ENCODE measurements at places on chromosomes 6 and 20.

DNA sequence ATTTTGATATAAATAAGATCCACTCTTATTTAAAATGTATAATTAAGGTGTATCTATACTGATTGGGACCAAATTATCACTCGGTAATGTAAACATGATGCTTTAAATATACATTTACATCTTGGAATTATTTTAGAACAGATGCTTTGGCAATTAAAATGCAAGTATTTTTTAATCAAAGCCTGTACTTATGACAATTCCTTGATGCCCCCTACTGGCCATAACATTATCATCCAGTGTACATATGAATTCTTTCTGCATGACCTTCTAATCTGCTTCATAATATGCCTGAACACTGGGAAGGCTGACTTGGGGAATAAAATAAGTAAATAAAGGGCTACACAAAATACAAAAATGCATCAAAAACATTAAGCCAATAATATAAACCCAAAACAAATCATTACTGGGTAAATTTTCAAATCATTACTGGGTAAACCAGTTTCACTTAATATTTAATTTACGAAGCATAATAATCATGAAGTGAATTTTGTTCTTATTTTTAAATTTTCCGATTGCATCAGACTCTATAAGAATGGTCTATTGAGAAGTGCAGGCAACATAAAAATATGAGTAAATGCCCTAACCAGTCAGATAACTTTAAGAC, 65.1 kb downstream of the CGA start:
- DNase-seq, result peak; percentile 31

DNA sequence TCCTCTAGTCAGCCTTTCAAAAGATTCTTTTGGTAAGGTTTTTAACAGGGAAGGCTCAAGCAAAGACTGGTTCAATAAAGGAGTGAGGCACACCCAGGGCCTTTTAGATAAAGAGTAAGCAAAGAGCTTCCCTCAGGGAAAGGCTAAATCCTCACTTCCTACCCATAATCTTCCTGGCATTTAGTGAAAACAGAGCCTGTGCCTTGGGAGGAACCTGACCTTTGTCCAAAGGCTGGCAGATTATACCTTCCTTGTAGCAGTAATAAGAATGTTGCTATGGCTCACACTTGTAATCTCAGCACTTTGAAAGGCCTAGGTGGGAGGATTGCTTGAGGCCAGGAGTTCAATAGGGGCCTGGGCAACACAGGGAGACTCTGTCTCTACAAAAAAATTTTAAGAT, 280.1 kb upstream of the PLCB4 start:
- no peak for DNase-seq

DNA sequence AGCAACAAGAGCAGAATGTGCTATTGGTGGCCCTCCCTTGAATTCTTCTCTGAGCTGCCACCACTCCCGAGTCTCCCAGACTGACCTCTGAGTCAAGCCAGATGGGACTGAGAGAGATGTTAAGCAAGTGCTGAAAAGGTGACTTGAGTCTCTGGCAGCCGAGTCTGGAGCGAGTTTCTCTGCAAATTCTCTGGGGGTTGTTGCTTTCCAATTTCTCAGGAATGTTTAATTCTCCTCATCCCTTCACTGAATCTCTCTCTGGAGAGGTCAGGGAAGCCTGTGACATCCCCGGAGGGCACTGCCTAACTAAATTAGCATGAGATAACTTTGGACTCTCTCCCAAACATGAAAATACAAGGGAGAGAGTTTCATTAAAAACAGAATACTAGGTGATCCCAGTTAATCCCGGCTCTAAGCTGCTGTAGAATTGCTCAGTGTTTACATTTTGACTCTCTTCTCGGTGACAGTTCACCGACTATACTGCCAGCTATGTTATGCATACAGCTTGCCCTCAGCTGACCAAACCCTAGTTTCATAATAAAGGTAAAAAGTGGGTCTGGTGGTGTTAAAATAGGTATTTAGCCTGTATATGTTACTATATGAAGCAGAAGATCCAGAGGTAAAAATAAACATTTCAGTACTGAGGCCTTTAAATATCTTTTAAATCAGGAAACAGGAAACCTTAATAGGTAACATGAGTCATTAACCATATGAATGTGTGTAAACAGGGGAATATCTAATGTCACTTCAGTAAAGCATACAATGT, 157.9 kb downstream of the FOXC1 start:
- DNase-seq, result peak; percentile 69

- DNase-seq, result no peak
These were observed 12.1 kb upstream of the ATXN1 start for GRCh38 chr6:16773362-16773761.

GRCh38 chr6:107009499-107009898, 18.5 kb upstream of the MTRES1 start:
- DNase-seq, result no peak

- peak; percentile 48 for DNase-seq
These were observed 14.3 kb upstream of the FOXP4 start for GRCh38 chr6:41531591-41532582.

GRCh38 chr6:143150281-143150680, 89.6 kb downstream of the AIG1 start:
- DNase-seq, result no peak

DNA sequence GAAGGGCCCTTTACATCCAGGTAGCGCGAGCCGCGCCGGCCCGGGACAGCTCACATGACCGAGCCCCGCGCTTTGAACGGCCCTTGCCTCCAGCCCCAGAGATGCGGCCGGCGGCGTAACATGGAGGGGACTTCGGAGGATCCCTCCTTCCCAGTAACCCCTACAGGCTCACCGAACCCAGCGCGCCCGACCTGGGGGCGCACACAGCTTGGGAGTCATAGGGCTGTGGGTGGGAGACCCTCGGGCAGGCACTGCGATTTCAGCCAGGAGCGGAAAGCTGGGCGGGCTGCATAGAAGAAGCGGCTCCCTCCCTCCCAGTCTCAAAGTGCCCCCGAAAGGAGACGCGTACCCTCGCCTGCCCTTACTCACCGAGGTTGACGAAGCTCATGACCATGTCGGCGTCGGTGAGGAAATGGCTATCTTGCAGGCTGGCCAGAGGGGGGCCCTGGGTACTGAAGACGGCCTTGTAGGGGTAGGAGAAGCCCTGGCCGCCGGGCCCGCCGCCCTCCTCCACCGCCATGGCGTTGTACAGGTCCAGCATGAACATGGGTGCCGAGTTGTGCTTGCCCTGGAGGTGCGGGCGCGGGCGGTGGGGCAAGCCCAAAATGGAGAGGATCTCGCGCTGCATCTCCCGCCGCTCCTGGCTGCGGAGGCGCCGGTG, 975 bp downstream of the BMP7 start:
- DNase-seq, result no peak

- no peak for DNase-seq
These were observed 51.6 kb downstream of the RIOK1 start for GRCh38 chr6:7441048-7441775.

DNA sequence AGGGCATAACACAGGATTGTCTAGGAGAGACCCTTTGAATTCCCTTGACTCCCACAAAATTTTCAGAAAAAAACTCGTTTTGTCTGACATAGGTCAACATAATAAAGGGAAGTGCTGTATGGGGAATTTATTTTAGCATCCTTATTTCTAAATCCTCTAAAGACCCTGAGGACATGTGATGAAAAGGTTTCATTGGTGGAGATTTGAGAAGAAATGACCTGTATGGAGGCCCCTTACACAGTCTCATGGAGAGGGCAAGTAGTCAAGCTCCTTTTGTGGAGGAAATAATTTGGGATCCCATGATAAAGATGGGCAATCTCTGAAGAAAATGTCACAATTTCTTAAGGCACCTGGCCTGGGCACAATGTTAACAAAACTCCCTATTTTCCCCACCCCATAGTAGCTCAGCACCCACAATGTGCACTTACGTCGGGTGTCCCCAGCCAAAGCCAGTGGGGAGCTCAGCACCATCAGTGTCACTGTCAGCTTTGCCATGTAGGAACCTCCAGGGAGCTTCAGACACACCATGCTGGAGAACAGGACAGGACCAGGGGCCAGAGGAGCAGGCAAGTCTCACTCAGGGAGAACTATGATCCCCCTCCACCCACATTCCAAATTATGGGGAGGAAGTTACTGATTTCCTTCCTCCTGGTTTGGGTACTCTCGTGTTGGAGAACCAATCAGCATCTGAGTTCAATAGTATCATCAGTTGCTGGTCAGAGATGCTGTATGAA, at the start of gene HLA-DRB5:
HLA-DRB5 (minus strand) TSS at position 591 of the 734 bp plus-strand sequence; CDS start at position 528, 63 bp downstream.
- no peak for DNase-seq

DNA sequence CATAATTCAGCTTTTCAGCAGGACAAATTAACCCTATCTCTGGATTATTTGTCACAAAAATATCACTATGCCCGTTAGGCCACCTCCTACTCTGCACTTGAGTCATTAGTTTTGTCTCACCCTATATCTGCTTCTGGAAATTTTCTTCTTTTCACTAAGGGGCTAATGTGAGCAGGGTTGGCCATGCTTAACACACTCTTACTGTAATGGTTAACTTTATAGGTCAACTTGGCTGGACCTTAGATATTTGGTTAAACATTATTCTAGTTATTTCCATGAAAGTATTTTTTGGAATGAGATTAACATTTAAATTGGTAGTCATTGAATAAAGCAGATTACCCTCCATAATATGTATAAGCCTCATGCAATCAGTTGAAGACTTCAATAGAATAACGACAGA, 394.6 kb upstream of the PTCHD4 start:
- DNase-seq, result no peak

DNA sequence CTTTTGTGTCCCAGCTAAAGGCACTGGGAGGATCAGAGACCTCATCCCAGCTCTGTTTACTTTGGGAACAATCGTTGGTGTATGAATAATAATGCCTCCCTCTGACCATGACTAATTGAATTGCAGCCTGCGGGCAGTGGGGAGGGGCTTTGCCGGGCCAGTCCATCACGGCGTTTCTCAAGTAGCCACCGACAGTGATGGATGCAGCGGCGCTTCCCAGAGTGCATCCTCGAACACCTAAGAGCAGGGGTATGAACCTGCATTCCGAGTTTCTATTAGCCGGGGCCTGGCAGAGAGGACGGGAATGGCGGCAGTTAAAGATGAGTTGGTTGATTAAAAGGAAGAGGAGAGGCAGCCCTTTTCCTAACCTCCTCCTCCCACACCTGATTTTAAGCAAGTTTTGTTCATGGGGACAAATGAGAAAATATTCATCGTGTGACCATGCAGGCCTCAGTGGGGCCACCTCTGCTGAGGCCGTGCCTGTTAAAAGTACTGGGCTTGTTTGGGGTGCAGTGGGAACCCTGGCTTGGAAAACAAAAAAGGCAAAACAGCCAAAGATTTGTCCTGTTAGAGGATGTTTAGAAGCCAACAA, 154.1 kb downstream of the FOXA2 start:
- DNase-seq, result no peak

- no peak for DNase-seq
These were observed 54.4 kb downstream of the PCNA start for GRCh38 chr20:5065166-5065878.

- DNase-seq, result no peak
These were observed 42.8 kb downstream of the PSMG4 start for GRCh38 chr6:3301506-3301905.

DNA sequence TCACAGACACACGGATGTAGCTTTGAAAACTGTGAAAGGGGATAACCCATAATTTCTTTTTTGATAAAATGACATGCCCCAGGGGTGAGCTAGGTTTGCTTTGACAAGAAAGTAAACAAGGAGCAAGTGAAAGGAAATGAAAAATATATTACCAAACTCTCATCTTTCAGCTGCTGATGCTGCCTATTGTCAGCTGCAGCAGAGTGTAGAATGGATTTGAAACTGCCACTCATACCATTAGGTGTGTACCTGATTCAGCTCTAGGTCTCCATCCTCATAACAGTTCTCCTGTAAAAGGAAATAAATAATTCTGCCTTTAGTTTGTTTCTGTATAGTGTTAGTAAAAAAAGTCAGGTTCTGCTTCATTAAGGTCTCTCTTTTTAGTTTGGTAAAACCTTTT, 415.1 kb upstream of the MARCKS start:
- DNase-seq, result no peak

- no peak for DNase-seq
These were observed 148.7 kb upstream of the NEDD9 start for GRCh38 chr6:11380969-11381744.

- no peak for DNase-seq
These were observed 863.4 kb downstream of the DHX35 start for GRCh38 chr20:39825524-39825923.

DNA sequence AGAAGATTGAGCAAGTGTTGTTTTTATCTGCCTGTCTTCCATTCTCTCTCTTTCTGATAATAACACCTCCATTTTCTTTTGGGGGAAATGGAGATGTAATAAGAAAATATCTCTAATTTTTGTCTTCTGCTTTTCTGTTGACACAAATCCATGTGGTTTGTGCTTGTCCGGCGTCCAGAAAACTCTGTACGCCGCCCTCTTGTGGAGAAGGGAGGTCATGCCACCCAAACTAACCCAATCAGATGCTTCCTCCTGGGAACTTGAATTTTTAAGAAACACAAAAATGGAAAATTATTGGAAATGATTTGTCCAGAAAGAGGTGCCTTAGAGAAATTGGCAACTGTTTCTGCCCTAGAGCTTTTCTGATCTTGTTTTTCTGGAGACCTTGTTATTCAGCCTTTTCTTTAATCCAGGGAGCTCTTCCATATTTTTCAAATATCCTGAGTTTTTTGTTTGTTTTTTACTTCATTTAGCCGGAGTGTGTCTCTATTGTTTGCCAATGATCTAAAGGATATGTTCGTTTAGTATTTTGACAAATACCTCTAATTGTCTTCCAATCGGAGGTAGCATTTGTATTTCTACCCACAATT, 17.8 kb upstream of the FNDC1 start:
- DNase-seq, result peak; percentile 5

DNA sequence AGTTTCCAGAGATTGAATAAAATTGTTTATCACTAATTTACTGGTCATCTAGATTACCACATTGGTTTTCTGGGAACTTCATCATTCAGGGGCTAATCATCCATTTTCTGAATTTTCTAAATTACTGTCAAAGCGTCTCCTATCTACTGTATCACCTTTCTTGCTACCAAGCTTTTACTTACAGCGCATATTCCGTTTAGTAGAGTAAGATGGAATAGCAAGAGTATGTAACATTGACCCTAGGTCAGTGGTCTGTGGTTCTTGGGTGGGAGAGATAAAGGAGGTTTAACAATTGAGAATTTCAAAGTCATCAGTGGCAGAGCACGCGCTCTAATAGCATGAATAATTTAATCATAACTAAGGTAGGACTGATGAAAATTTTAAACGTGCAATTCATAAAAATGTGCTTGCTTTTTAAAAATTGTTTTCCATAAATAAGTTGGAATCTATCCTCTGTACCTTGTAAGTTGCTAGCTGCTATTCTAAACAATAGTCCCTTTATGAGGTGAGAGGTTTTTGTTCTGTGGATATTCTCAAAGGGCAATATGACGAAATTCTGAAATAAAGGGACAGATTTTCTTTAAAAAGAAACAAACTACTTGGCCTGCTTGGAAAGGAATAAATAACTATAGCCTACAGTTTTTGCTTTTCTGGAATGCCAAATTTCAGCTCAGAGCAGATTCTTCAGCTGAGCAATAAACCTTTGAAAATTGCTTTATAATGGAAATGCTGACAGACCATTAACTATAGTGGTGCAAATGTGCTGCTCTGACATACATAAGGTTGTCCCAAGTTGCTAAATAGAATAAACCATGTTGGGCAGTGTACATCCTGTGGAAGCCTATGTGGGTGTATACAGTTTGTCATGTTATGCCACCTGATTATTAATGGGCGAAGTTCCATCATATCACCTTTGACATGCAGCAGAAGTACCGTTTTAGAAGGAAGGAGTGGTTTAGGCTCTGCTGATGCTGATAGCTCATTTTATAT, 84.1 kb downstream of the ZFAND3 start:
- no peak for DNase-seq

Data from NCI-H2029 (cell line).